Mesothelial cell of epicardium (in vitro differentiated cells): ENCODE measurements at places on chromosomes 2 and 18. TPM values are rescaled to one million over a fixed set of nuclear protein-coding genes. Genes with fewer than 3 reads are reported as not detected.

Gene NEUROD1
- total RNA-seq, result not detected in 3 replicates

Gene INHBB
- total RNA-seq, result not detected in 3 replicates

Gene LRRC30
- not detected in 3 replicates for total RNA-seq

Gene LHCGR
- total RNA-seq, result 0.13 TPM in 1 of 3 replicates, not detected in the others

Gene CGREF1
- total RNA-seq, result 1.5 to 3.0 TPM (median 1.8 TPM) in 3 replicates

Gene SPEG
- 95.4 to 97.7 TPM (median 97.7 TPM) in 3 replicates for total RNA-seq

DNA sequence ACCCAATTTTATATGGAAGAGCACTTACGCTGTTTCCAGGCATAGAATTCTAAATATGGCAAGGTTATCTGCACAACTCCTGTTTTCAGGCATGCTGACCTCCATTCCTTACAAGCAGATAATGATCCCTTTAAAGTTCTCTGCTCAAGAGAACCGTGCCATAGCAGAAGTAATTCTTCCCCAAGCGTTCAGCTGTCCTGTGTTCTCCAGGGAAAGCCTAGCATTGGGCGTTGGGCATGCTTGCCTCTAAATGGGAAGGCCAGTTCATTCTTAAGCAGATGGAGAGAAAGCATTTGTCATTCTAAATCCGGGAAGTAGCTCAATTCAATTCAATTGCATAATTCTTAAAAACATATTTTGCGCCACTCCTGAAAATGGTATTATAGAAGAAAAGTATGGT is 55.7 kb upstream of the EML4 start:
- no peak for DNase-seq

GRCh38 chr2:5692561-5693286 is 540 bp downstream of the SOX11 start:
- no peak for DNase-seq

- no peak for DNase-seq
Observed at GRCh38 chr2:14941151-14941631, 308.7 kb downstream of the LRATD1 start.

GRCh38 chr18:59562751-59563150 is 134.5 kb downstream of the CCBE1 start:
- DNase-seq, result no peak

- DNase-seq, result no peak
Observed at GRCh38 chr2:68031542-68032160, 31.2 kb downstream of the C1D start.

DNA sequence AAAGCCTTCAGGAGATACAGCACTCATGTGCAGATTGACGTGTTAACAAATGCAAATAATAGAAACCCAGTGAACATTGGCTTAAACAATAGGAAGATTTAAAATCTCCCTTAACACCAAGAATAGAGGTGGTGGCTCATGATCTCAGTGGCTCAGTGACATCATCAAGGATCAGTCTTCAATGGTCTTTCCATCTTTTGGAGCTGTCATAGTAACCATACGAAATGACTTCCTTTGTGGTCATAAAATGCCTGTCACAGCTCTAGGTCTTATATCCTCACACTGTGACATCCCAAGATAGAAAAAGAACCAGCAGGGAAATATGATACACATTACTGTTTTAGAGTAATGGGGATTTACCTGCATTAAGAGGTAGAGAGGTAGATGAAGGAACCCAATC is 59.6 kb upstream of the ACKR3 start:
- no peak for DNase-seq

DNA sequence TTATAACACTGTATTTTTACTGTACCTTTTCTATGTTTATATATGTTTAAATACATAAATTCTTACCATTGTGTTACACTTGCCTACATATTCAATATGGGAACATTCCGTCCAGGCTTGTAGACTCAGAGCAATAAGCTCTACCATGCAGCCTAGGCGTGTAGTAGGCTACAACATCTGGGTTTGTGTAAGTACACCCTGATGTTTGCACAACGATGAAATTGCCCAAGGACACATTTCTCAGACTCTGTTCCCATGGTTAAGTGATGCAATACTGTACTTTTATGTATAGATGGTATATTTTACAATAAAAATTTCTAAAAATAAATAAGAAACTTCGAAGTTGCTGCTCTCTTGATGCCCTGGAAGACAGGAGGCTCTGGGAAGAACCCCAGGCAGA is 38.4 kb downstream of the YPEL5 start:
- no peak for DNase-seq

DNA sequence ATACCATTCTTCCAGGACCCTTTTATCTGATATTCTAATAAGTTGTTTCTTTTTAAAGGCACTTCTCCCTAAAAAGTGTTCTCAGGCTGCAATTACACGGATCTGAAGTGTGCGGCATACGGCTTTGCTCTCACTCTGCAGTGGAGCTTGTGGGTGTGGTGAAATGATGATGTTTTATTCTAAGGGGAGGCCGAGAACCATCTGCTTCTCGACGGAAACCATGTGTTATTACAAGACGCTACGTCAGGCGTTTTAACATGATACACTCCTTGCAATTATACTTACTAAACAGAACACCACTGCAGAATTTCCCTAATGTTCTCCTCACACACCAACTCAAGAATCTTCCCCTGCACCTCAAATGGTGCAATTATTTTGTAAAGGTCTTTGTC is 34.9 kb upstream of the CTDP1 start:
- no peak for DNase-seq

GRCh38 chr2:139293992-139294548 is 513.9 kb upstream of the NXPH2 start:
- DNase-seq, result no peak

DNA sequence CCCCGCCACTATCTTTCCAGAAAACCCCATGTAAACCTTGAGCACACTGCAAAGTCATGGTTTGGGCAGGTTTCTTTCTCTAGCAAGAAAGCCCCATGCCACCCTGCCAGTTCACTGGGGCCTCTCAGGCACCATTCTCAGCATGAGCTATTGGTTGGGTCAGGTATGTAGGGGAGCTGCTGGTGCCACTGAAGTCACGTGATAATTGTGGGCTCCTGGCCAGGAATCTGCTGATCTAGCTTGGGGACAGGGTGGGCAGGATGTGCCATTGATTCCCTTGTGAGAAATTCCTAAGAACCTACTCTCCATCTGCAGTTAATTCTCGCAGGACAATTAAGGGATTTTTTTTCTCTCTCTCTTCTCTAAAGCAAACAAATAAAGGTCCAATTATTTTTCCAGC is 26.5 kb upstream of the HNMT start:
- no peak for DNase-seq

GRCh38 chr2:25062511-25062917 is 20.6 kb downstream of the EFR3B start:
- DNase-seq, result no peak

DNA sequence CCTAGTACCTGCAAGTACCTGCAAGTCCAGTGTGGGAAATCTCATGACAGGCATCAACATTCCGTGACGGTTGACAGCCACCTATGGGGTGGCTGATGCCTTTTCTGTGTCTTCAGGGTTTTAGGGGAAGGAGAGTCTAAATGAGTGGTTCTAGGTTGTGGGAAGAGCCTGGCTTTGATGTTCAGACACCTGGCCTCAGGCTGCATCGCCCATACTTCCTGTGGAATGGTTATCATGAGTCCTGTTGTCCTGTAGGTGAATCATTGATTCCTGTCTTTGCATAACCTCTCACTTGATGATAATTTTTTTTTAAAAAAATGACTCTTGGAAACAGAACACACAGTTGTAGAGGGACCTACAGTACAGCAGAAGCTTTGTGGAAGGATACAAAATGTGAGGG is 108.9 kb downstream of the NEDD4L start:
- no peak for DNase-seq

DNA sequence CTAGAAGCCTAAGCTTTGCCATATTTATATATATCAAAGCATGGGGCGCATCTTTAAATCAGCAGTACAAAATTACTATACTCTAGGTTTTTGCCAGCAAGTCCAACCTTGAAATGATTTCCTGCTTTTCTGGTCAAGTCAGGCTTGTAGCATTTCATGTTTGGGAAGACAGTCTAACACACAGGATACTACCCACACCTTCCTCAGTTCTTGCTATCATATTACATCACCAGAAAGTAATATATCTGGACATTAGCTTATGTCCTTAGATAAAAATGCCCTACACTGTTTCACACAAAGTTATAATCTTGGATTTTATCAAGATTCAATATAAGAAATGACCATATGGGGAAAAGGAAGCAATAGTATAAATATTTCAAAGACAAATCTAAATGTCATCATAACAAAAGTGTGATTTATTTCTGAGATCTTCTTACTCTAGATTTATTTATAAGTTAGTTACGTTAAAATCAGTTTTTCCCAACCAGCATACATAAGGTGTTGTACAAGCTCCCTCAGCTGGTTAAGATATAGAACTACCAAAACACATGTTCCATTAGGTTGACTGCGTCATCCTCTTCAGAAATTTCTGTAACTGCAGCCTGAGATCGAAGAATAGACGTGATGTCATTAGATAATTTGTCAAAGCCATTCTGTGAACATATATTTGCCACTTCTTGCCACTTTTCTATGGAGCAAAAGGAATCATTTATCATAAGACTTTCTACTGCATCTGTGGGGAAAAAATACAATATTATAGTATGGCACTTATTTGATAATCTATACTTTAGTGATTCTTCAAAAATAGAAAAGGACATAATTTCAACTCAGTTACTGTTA is 56.6 kb downstream of the CLHC1 start:
- DNase-seq, result no peak
